ENCODE measurements at places on chromosomes 13 and 19.
A peak's percentile ranks its signal among the peaks of the same experiment; 100 is the strongest.

GRCh38 chr19:2567580-2567979, 91.7 kb downstream of the GADD45B start:
- DNase-seq, result no peak

GRCh38 chr19:2731181-2731995, 8.4 kb downstream of the SLC39A3 start:
- no peak for DNase-seq

- peak; percentile 67 for DNase-seq
These were observed 5.8 kb downstream of the PCDH9 start for GRCh38 chr13:67224148-67224846.

GRCh38 chr19:14686411-14686810, 3.4 kb upstream of the ZNF333 start:
- DNase-seq, result peak; percentile 3

- DNase-seq, result no peak
These were observed 18.6 kb downstream of the TMEM255B start for GRCh38 chr13:113777311-113778260.

DNA sequence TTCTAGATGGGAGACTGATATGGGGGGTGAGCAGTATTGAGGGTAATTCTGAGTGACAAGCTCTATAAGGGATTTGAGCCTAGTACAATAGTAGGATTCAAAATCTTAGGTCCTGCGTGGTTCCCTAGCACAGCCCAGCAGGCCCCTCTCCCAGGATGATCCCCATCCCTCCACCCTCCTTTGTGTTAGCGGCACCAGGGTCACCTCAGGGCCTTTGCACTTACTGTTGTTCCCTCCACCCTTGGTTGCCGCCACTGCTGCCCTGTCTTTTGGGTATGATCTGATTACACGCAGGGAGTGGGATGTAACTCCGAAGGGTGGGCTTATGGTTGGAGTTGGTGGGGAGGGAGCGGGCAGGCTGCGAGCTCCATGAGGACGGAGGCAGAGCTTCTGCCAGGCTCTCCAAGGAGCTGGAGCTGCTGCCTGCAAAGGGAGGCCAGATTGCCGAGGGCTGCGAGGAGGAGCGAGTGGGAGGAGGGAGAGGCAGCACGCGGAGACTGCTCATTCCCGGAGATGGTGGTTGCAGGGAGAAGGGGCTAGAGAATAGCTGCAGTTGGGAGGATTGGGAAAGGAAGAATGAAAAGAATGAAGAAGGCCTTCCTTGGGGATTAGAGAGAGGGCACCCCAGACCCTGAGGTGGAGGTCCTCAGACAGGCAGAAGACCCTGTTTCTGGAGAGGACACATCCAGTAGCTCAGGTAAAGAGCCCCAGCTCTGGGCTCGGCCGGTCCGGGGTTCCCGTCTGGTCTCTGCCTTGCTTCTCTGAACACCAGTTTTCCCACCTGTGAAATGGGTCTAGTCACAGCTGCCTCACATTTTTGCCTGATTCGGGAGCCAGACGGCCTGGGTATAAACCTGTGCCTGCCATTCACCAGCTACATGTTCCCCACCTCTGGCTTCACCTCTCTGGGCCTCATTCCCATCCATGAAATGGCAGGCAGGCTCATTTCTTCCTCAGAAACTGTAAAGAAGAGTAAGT, 5.2 kb downstream of the NACC1 start:
- DNase-seq, result no peak

- no peak for DNase-seq
These were observed 1220.5 kb upstream of the SLC10A2 start for GRCh38 chr13:104286566-104287290.

DNA sequence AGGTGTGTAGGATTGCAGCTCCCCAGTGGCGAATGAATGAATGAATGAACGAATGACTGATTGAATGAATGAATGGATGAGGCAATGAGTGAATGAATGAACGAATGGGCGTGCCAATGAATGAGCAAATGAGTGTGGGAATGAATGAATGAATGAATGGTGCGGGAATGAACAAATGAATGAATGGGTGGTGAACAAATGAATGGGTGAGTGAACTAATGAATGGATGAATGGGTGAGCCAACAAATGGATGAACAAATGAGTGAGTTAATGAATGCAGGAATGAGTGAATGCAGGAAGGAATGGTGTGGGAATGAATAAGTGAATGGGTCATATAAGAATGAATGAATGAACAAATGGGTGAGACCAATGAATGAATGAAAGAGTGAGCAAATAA, 14.7 kb downstream of the ANKRD24 start:
- DNase-seq, result no peak

GRCh38 chr19:778910-779653, 18.2 kb upstream of the PTBP1 start:
- peak; percentile 96 for DNase-seq

DNA sequence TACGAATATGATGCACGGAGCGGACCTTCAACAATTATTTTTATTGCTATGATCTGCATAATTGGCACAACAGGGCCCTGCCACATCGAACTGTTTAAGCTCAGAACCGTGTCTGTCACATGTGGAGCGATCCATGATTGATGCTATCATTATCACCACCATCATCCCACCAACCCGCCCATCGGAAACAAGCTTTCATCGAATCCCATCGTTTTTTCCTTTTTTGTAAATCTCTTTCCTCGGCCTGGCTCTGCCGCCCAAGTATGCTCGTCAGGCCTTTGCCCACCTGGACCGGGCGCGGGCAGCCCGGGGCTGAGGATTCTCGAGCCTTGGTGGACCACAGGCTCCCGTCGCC, 533 bp upstream of the DCAF15 start:
- DNase-seq, result no peak

DNA sequence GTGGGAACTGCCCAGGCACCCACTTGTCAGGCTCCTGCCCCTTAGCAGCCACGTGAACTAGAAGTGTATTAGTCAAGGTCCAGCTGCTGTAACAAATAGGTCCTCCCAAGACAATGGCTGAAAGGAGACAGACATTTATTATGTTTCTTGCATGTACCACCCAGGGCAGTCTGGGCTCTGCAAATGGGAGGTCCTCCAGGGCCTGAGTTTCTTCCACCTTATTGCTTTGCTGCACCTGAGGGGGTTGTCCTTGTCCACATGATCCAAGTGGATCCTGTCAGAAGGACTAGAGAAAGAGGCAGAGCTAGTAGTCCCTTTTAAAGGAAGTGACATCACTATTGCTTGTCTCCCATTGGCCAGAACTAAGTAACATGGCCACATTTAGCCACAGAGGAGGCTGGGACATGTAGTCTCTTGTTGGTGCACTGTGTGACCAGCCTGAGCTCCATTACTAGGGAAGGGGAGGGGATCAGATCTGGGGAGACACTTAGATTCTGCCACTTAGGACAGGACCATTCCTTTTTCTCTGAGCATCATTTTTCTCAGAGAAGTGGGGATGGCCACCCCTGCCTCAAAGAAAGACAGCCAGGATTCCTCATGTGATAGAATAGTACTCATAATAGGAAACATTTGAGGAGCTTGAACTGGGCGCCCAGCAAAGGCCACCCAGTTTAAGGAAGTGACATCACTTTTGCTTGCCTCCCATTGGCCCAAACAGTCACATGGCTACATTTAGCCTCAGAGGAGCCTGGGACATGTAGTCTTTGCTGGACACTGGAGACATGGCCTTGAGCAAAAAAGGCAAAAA, 15.1 kb downstream of the CC2D1A start:
- peak; percentile 57 for DNase-seq

DNA sequence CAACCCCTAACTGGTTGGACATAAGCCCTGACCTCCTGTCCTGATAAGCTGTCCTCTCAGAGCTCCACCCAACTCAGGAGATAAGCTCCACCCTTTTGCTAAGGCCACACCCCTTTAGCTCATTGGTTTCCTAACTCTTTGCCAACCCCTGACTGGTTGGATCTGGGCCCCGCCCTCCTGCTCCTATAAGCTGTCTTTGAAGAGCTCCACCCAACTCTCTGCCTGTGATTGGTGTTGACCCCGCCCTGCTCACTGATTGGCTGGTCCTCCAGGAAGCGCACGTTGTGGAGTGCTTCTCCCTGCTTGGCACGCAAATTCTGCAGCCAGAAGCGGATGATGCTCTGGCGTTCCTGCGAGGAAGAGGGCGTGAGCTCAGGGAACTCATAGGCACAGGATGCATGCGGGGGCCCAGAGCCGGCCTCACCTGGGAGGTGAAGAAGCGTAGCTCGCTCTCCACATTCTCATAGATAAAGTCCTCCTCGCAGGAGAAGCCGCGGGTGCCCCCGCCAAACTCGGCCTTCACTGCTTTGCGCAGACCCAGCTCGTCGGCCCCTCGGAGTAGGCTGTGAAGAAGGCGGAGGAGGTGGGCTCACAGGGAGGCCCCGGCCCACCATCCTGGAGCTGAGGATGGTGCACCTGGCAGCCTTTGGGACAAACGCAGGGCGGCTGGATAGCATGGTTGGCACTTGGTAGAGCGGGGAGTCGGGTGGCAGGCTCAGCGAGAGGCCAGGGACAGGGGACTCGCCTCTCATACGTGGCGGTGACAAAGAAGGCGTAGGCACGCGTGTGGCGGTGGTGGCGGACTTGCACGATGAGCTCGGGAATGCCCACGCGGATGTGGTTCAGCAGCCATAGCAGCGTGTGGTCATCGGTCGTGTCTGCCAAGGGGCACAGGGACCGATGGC, 1.7 kb downstream of the ANO8 start:
- DNase-seq, result peak; percentile 48

DNA sequence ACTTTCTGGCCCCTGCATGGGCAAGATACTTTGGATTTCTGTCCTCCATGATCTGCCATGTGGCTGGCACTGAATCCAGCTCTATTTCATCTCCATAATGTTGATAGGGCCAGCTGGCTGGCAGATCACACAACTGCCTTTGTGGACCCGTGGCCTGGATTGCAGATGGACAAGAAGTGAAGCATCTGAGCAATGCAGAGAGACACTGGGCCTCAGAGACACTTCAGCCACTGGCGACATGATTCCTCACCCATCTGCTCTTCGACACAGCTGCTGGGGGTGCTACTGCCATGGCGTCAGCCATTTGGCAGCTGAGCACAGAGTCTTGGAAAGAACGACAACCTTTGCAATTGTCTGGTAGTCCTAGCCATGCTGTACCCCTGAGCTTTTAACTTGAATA, 79.5 kb upstream of the MYO16 start:
- DNase-seq, result no peak

GRCh38 chr19:57302020-57302465, 18.2 kb upstream of the ZNF543 start:
- DNase-seq, result peak; percentile 98

- DNase-seq, result no peak
These were observed 6.3 kb upstream of the BEST2 start for GRCh38 chr19:12745166-12745897.

DNA sequence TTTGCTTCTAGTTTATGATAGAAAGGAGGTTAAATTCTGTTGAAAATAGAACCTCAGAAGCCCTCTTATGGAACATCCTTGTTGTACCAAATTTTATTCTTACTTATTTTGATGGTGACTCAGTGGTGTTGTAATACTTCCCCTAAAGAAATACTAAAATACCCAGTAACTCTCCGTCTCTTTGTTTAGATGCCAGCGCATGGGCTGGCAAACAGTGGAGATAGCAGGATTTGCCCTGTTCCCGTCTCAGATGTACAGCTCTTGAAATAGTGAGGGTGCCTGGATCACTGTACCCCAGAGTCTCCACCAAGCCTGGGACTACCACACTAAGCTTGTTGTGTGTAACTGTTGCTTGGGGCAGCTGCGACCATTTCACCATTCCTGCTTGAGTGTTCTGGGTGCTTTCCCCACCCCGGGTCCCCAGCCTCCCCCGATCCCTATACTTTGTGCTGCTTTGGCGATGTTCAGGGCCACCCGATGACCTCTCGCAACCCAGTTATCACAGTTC, 67.0 kb upstream of the TEX29 start:
- peak; percentile 45 for DNase-seq

DNA sequence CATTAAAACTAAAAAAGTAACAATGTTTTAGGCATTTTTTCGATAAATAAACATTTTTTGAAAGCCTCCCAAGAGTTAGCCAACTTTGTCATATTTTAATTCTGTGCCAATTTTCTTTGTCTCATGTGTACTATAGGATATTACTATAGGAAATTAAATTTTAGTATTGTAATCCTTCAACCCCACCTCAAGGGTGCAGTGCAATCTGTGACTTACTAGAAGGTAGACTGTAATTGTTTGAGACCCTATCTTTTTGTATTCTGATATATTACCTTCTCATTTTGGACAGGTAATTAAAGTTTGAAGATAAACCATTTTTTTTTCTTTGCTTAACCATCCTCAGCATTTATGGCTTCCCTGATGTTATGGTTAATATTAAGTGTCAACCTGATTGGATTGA, 457.8 kb downstream of the PCDH20 start:
- no peak for DNase-seq

DNA sequence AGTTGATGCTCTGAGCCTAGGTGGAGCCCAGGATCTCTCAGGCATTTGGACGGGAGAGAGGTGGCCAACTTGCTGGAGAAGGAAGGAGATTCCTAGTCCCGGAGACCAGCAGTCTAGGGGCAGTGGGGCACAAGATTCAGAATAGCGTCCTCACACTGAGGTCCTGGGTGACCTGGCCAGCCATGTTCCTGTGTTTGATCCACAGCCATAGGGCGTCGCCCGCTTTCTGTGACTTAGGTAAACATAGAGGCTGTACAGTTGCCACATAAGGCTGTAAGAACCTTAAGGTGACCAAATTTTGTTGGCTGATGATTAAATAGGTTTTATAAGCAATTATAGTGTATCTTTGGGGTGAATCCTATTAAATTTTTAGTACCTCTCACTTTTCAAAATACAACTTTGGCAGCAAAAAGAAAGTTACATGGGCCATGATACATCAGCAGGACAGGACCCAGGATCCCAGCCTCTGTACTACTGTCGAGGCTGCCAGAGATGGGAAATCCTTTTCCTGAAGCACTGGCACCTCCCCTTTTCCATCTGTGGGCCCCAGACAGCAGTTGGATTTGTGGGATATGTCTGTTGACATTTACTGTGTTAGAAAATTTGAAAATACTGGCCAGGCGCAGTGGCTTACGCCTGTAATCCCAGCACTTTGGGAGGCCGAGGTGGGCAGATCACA, 37.5 kb downstream of the TSSK6 start:
- DNase-seq, result no peak

- peak; percentile 87 for DNase-seq
These were observed 15.9 kb upstream of the NOP53 start for GRCh38 chr19:47729468-47729798.

Data from AG10803 (cell line).